ENCODE measurements at places on chromosomes 1 and 21. TPM values are rescaled to one million over a fixed set of nuclear protein-coding genes. Genes with fewer than 3 reads are reported as not detected.

DNA sequence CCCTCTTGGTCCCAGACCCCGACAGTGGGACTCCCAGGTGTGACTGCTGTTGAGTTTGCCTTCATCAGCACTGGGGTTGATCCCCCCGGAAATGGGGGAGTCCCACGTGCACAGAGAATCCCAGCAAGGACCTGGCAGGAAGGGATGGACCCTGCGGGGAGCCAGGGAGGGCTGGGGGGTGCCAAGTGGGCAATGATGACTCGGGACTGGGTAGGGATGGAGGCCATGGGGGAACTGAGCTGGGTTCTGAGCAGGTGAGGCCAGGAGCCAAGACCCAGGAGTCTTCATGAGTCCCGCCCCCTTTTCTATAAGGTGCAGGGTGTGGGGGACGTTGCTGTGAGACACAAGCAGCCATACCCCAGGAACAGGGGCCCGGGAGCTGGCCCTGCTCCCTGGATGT lies 103.8 kb downstream of the CRYAA start:
- H3K4me3 ChIP-seq, result no peak overlapping the region
- H3K27me3 ChIP-seq, result peaks cover 4% of the 10 kb centered on the region
- DNase-seq, result no peak
- no peak overlapping the region for H3K27ac ChIP-seq
- no peaks in the 10 kb centered on the region for H3K36me3 ChIP-seq

- H3K4me1 ChIP-seq, result no peaks in the 10 kb centered on the region
- no peak for DNase-seq
- peaks cover 14% of the 10 kb centered on the region for H3K27me3 ChIP-seq
Measured at GRCh38 chr1:180137776-180138175, 16.9 kb upstream of the QSOX1 start.

GRCh38 chr1:227730630-227731151 lies 4.4 kb downstream of the JMJD4 start:
- H3K36me3 ChIP-seq, result peaks cover 2% of the 10 kb centered on the region
- no peaks in the 10 kb centered on the region for H3K27me3 ChIP-seq
- H3K4me1 ChIP-seq, result peaks cover 47% of the 10 kb centered on the region
- H3K4me3 ChIP-seq, result no peak overlapping the region
- H3K27ac ChIP-seq, result peak overlapping the region; percentile 52

The KRTAP13-2 gene
- total RNA-seq, result not detected

The ELF3 gene
- total RNA-seq, result 1.5 TPM

DNA sequence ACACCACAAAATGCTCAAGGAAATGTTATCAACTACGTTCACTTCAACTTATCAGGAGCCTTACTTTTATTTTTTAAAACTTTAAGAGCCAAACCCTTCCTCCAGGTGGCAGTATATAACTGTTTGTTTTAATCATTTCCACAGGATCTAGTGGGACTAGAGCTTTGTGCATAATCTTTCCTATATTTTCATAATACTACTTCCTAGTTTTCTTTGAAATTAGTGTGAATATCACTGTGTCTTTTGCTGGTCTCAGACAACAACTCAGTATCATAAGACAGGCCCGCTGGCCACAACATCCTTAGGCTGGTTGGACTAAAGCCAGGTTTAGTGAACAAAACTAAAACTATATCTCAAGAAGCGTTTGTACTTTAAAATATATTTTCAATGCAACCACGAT lies 145.5 kb downstream of the TIAM1 start:
- H3K36me3 ChIP-seq, result no peaks in the 10 kb centered on the region
- H3K27me3 ChIP-seq, result no peaks in the 10 kb centered on the region
- no peak overlapping the region for H3K27ac ChIP-seq
- H3K4me3 ChIP-seq, result no peak overlapping the region
- DNase-seq, result peak; percentile 57
- H3K4me1 ChIP-seq, result peaks cover 3% of the 10 kb centered on the region

- no peaks in the 10 kb centered on the region for H3K27me3 ChIP-seq
- H3K4me3 ChIP-seq, result peak overlapping the region; percentile 73
- H3K36me3 ChIP-seq, result peaks cover 3% of the 10 kb centered on the region
- peaks cover 9% of the 10 kb centered on the region for H3K4me1 ChIP-seq
Measured at GRCh38 chr21:35503671-35504070, 454.6 kb upstream of the RUNX1 start.

DNA sequence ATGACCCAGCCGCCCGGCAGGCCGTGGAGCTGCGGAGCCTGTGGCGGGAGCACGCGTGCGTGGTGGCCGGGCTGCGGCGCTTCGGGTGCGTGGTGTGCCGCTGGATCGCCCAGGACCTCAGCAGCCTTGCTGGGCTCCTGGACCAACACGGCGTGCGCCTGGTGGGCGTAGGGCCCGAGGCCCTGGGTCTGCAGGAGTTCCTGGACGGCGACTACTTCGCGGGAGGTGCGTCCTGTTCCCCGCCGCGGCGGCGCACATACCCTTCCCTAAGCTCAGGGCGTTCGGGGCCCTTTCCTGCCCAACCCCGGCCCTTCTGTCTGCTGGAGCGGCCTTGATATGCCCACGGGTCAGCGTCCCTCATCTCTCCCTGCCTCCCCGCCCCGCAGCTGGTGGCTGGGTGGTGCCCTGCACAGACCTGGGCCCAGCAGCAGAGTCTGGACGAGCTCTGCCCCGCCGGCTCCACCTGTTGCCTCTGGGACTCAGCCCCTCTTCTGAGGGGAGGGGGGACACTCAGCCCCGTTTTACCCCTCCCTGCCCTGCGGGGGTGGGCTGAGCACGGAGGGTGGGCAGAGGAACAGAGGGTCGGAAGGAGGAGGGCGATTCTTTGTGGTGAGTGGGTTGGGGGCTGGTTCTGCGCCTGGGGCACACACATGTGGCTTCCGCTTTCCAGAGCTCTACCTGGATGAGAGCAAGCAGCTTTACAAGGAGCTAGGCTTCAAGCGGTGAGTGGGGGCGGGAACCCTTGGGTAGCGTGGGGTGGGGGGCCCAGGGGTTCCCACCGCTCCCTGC lies 688 bp downstream of the PRXL2B start:
- H3K27ac ChIP-seq, result peak overlapping the region; percentile 56
- peaks cover 22% of the 10 kb centered on the region for H3K4me1 ChIP-seq
- H3K27me3 ChIP-seq, result no peaks in the 10 kb centered on the region
- peak overlapping the region; percentile 91 for H3K4me3 ChIP-seq

Measured in naive thymus-derived CD8-positive, alpha-beta T cell (primary cell).